A549 treated with CpdA at 1 μM for 4 hours (cell line): ENCODE measurements at places on chromosomes 3 and 15. TPM values are rescaled to one million over a fixed set of nuclear protein-coding genes. Genes with fewer than 3 reads are reported as not detected.

Gene CGNL1
- total RNA-seq = 1.5 to 2.0 TPM (median 1.9 TPM) in 5 replicates

Gene PLA2G4D
- total RNA-seq = not detected in 5 replicates

Gene MAGI1
- total RNA-seq = 3.8 to 4.5 TPM (median 4.1 TPM) in 5 replicates

Gene TPRA1
- total RNA-seq = 39.2 to 59.8 TPM (median 53.0 TPM) in 5 replicates

Gene EEF1AKMT4
- 9.5 to 13.9 TPM (median 13.2 TPM) in 5 replicates for total RNA-seq

Gene DALRD3
- total RNA-seq = 16.7 to 25.0 TPM (median 24.7 TPM) in 5 replicates

Gene IDH2
- 37.7 to 47.9 TPM (median 45.1 TPM) in 5 replicates for total RNA-seq

Gene TUSC7
- not detected in 5 replicates for total RNA-seq

Gene FANCD2OS
- not detected in 5 replicates for total RNA-seq

Gene GNAT1
- total RNA-seq = 0.02 TPM in 1 of 5 replicates, not detected in the others

Gene NPAP1
- not detected in 5 replicates for total RNA-seq

Gene CAPN7
- total RNA-seq = 20.1 to 31.9 TPM (median 23.8 TPM) in 5 replicates

Gene HCN4
- total RNA-seq = 0.15 to 0.38 TPM (median 0.30 TPM) in 5 replicates

Gene LPP
- total RNA-seq = 6.3 to 10.2 TPM (median 8.6 TPM) in 5 replicates

Gene GOLGA8H
- total RNA-seq = 1.3 to 3.9 TPM (median 2.5 TPM) in 5 replicates

Gene PRKCI
- 14.4 to 20.2 TPM (median 17.9 TPM) in 5 replicates for total RNA-seq

Gene SENP7
- 1.7 to 2.5 TPM (median 2.3 TPM) in 5 replicates for total RNA-seq

Gene ACKR2
- total RNA-seq = 0.07 TPM in 1 of 5 replicates, not detected in the others

Gene ZKSCAN7
- total RNA-seq = not detected in 5 replicates

Gene STRIT1
- total RNA-seq = not detected in 5 replicates

Gene SLC12A8
- 0.97 to 2.3 TPM (median 1.2 TPM) in 5 replicates for total RNA-seq

Gene NANOGP8
- not detected in 5 replicates for total RNA-seq

Gene SKOR1
- 0.03 TPM in 2 of 5 replicates, not detected in the others for total RNA-seq

Gene NGLY1
- 18.9 to 20.4 TPM (median 19.1 TPM) in 5 replicates for total RNA-seq

Gene SLC9C1
- not detected in 5 replicates for total RNA-seq

Gene FAM3D
- total RNA-seq = 0.10 TPM in 1 of 5 replicates, not detected in the others

Gene ZNF620
- 1.4 to 2.3 TPM (median 1.8 TPM) in 5 replicates for total RNA-seq

Gene EIF4G1
- total RNA-seq = 255 to 273 TPM (median 265 TPM) in 5 replicates

Gene CLSTN2
- total RNA-seq = 0.02 to 0.08 TPM (median 0.02 TPM) in 5 replicates

Gene RASL12
- total RNA-seq = 0.09 to 0.16 TPM (median 0.11 TPM) in 4 of 5 replicates, not detected in the other

Gene KIF7
- 3.3 to 5.6 TPM (median 3.9 TPM) in 5 replicates for total RNA-seq

Gene CCRL2
- total RNA-seq = 0.13 to 0.26 TPM (median 0.22 TPM) in 4 of 5 replicates, not detected in the other

Gene CCR9
- total RNA-seq = not detected in 5 replicates

Gene SPINK8
- not detected in 5 replicates for total RNA-seq

Gene SIDT1
- 0.37 to 0.56 TPM (median 0.46 TPM) in 5 replicates for total RNA-seq

Gene DNASE1L3
- 0.09 to 0.30 TPM (median 0.16 TPM) in 3 of 5 replicates, not detected in the others for total RNA-seq

Gene TMEM41A
- total RNA-seq = 18.3 to 24.0 TPM (median 21.3 TPM) in 5 replicates

Gene HCLS1
- 0.07 to 0.45 TPM (median 0.13 TPM) in 5 replicates for total RNA-seq

Gene ATP13A5
- not detected in 5 replicates for total RNA-seq

Gene SEC61A1
- total RNA-seq = 115 to 134 TPM (median 133 TPM) in 5 replicates

Gene STX19
- total RNA-seq = 0.05 to 0.14 TPM in 2 of 5 replicates, not detected in the others

Gene ACTRT3
- total RNA-seq = 2.6 to 3.1 TPM (median 2.8 TPM) in 5 replicates

Gene VGLL3
- 4.1 to 10.3 TPM (median 6.8 TPM) in 5 replicates for total RNA-seq
